ENCODE measurements at places on chromosomes 5 and 9.

DNA sequence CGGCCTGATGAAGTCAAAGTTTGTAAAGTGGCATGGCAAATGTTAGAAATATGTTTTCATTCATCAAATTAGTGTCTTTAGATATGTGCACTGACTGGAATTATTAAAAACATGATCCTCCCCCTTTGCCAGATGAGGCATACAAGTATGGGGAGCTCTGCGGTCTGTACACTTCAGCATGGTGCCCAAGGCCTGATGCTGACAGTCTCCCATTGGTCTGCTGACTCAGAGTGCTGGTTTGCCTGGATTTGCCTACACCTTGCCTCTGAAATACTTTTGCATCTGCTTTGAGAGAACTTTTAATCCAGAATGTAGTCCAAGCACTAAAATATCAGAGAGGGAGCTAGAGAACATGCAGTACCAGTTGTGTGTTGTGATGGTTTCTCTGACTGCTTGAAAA is 354.3 kb upstream of the ACTBL2 start:
- no peak for DNase-seq

- DNase-seq = no peak
Observed at GRCh38 chr9:133715295-133715865, 22.8 kb downstream of the SARDH start.

DNA sequence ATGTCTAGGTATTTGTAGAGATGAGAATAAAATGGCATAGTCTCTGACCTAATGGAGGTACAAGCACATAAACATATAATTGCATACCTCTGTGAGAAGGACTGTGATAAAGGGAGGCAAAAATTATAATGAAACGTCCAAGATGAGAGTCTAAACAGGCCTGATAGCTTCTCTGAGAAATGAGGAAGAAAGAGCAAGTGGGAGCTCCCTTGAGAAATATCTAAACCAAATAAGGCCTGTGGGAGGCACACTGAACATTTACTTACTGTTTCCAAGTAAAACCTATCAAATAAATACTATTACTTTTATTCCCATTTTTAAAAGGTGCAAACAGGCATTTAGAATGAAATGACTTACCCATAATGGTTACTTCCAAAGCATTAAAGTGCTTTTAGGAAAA is 125.6 kb upstream of the PAPPA start:
- no peak for DNase-seq

DNA sequence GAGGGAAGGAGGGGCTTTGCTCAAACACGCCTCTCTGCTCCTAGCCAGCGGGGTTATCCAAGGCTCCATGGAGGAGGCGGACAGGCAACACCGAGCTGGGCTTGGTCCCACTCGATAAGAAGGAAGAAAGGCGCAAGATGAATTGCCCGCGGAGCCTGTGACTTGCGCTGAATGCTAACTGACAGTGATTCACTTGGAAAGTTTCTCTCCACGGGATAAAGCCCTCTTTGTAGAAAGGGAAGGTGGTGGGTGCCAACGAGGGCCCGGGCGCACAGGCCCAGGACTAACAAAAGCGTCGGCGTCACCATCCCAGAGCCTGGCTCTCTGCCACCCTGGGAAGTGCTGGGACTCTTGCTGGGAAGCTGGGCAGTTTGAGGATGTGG is 76.0 kb downstream of the VAV2 start:
- no peak for DNase-seq

DNA sequence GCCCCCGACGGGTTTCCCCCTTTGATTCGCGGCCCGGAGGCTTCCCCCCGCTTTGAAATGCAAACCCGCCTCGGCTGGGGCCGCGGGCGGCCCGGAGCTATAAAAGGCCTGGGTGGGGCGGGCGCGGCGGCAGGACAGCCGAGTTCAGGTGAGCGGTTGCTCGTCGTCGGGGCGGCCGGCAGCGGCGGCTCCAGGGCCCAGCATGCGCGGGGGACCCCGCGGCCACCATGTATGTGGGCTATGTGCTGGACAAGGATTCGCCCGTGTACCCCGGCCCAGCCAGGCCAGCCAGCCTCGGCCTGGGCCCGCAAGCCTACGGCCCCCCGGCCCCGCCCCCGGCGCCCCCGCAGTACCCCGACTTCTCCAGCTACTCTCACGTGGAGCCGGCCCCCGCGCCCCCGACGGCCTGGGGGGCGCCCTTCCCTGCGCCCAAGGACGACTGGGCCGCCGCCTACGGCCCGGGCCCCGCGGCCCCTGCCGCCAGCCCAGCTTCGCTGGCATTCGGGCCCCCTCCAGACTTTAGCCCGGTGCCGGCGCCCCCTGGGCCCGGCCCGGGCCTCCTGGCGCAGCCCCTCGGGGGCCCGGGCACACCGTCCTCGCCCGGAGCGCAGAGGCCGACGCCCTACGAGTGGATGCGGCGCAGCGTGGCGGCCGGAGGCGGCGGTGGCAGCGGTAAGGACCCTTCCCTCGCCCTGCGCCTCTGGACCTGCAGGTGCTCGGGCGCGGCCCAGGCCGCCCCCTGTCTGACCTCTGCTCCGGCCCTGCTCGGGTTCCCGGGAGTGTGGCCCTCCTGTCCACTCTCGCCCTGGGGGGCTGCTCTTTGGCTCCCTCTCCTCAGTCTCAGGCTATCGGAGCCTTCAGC is at the start of gene CDX1:
CDX1 (plus strand) TSS at position 129 of the 862 bp plus-strand sequence; CDS start at position 228, 99 bp downstream.
- no peak for DNase-seq

- no peak for DNase-seq
Observed at GRCh38 chr5:112308608-112309007, 110.5 kb downstream of the EPB41L4A start.

GRCh38 chr5:87074934-87075541 is 192.6 kb upstream of the RASA1 start:
- no peak for DNase-seq

DNA sequence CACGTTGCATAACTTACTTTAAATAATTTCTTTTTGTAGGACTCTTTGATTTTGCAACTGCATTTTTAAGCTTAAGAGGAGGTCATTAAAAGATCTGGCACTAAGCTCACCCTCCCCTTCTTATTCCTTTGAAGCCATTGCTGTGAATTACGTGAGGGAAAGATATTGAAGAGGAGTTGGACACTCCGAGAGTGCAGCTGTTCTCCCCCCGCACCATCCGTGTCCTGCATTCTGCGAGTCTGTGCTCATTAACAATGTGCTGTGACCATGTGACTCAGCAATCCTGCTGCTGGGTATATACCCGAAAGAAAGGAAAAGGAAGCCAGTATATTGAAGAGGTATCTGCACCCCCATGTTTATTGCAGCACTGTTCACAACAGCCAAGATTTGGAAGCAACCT is 40.0 kb downstream of the NXNL2 start:
- DNase-seq = peak; percentile 22

- DNase-seq = no peak
Observed at GRCh38 chr5:124355928-124356327, 390.5 kb downstream of the ZNF608 start.

DNA sequence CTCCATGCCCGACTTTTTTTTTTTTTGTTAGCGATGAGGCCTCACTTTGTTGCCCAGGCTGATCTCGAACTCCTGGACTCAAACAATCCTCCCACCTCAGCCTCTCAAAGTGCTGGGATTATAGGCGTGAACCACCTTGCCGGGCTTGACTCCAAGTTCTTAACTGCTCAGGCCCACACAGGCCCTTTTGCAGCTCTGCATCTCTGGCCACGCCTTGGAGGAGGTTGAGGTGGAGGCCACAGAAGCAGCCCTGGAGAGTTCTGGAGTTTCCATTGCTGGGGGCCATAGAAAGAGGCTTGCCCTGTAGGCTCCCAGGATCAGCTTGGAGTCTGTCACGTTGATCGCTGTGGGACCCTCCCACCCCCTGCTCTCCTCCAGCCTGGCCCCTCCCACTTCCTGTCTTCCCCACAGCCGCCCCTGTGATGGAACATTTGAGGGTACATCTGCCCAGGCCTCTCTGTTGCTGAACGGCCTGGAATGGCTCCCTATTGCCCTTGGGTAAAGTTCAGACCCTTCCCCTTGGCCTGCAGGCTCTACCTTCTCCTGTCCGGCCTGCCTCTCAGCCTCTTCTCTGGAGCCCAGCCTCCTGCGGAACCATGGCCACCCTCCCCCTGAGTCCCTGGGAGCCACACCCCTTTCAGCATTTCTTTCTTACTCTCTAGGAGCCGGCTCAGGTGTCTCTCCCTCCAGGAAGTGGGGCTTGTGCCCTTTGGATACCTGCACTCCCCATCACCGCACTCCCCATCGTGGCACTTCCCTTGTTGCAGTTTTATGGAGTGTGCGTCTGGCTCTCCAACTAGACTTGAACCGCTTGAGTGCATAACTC is 30.4 kb upstream of the IER5L start:
- no peak for DNase-seq

- no peak for DNase-seq
Observed at GRCh38 chr5:19546521-19546920, 441.5 kb downstream of the CDH18 start.

DNA sequence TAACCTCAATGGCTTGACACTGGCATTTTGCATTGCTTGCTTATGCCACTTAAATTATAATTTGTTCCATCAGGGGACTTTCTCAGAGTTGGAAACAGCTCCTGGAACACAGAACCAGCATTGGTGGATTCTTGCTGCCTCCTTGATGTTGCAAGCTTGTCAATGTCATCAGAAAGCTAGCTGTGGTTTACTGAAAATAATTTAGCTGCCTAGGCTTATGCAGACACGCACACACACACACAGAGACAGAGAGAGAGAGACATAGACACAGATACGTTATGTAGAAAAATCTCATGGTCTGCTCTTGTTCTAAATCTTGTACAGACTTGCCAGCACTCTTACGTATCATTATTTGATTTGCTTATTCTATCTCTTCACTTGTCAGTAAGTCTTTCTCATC is 78.0 kb downstream of the HMHB1 start:
- DNase-seq = no peak

DNA sequence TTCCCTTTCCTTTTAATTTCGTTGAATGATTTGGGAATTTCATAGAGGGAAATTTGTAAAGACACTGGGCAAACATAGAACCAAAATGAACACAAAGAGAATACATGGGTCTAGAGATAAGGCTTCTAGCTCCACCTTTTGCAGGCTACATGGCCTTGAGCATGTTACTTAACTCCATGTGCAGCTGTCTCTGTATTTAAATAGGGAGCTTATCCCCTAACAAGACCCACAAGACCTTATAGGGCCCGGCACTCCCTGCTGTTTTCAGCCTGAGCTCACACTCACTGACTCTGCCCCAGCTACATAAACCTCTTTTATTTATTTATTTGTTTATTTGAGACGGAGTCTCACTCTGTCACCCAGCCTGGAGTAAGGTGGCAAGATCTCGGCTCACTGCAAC is 30.6 kb upstream of the TLE1 start:
- no peak for DNase-seq

- no peak for DNase-seq
Observed at GRCh38 chr5:36593867-36594266, 12.5 kb upstream of the SLC1A3 start.

DNA sequence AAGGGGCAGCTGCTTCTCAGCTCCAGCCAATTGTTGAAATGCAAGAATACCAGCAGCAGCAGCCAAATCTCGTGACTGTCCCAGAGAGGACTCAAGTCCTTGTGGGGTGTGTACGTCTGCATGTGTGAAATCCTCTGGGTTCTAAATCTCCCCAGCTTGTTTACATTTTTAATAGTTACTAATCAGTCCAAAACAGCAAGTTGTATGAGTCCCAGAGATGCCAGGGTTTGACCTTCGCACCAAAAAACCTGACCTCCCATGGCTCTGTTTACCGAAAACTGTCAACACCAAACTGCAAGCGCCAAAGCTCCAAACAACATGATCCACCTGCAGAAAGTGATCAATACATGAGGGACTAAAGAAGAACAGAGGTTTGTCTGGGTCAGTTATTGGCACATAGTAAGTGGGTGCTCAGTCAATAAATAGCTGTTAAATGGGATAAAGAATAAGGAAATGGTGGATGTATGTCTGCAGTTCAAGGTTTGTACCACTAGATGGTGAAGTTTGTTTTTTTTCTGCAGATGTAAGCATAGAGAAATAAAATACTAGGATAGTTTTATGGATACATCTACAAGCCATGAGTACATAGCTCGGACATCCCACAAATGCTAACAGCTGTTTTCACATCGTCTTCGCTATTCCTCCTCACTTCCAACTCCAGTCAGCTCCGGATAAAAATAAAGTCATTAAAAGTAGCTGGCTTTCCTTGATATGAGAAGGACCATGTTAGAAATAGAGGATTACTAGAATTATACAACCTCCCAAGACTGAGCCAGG is 85.3 kb upstream of the ADRB2 start:
- DNase-seq = no peak

GRCh38 chr9:104774132-104774531 is 10.2 kb downstream of the NIPSNAP3B start:
- no peak for DNase-seq

GRCh38 chr5:104363567-104363966 is 801.0 kb upstream of the NUDT12 start:
- DNase-seq = no peak

DNA sequence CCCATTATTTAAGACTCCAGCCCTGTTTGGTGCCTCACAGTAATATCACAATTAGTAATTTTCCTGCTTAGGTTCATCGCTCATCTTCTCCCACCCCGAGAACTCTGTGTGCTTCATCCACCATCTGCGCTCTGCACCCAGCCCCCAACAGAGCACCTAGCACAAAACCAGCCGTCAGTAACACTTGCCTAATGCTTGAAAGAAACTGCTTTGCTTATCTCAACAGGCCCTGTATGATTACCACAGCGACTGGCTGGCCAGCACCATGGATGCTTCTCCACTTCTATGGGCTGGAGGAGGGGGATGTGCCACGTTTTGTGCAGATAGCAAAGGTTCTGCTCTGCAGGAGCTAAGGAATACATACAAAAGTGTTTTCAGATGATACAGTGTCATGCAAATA is 166.8 kb downstream of the SPOCK1 start:
- no peak for DNase-seq

GRCh38 chr9:93154293-93154903 is 20.3 kb upstream of the NINJ1 start:
- no peak for DNase-seq

GRCh38 chr5:29995154-29995553 is 1198.3 kb upstream of the CDH6 start:
- no peak for DNase-seq

GRCh38 chr5:149854866-149855265 is 89.7 kb downstream of the PDE6A start:
- DNase-seq = no peak

- DNase-seq = no peak
Observed at GRCh38 chr9:79210541-79211243, 361.1 kb upstream of the TLE4 start.

GRCh38 chr9:122213589-122214413 is 15.0 kb downstream of the LHX6 start:
- DNase-seq = no peak

- DNase-seq = no peak
Observed at GRCh38 chr9:35666045-35666444, 1.1 kb upstream of the ARHGEF39 start.

- no peak for DNase-seq
Observed at GRCh38 chr9:100087218-100087617, 11.6 kb downstream of the ERP44 start.

- DNase-seq = no peak
Observed at GRCh38 chr5:73120222-73121118, at the start of gene TMEM171. TMEM171 (plus strand) TSS chr5:73120575; CDS start chr5:73123374, 2,799 bp downstream.

- DNase-seq = no peak
Observed at GRCh38 chr5:141919218-141920119, 4.2 kb upstream of the DELE1 start.

- no peak for DNase-seq
Observed at GRCh38 chr5:90386099-90386710, 23.4 kb downstream of the CETN3 start.
